ENCODE measurements at places on chromosomes 2 and 18. TPM values are rescaled to one million over a fixed set of nuclear protein-coding genes. Genes with fewer than 3 reads are reported as not detected.

DNA sequence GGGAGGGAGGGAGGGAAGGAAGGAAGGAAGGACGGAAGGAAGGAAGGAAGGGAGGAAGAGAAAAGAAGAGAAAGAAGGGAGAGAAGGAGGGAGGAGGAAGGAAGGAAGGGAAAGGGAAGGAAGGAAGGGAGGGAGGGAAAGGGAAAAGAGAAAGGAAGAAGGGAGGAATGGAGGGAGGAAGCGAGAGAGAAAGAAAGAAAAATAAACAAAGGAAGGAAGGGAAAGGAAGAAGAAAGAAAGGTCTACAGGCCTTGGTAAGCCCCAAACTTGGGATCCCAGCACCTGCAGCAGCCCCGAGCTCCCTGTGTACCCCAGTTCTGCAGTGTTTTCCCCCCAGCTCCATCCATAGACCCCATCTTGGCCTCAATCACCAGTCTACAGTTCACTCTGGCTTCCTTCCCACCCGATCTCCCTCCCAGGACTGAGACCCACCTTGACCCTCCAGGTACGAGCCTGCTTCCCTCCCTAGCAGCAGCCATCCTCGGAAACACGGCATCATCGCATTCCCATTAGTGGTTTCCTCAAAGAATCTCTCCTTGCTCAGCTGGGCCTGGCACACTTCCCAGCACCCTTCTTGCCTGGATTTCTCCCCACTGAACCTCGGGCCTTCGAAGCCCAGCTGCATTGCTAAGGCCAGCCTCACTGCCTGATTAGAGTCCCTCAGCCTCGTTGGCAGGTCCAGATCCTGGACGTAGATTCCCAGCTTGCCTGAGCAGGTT lies 46.1 kb upstream of the SH3BP4 start:
- no peak for DNase-seq

DNA sequence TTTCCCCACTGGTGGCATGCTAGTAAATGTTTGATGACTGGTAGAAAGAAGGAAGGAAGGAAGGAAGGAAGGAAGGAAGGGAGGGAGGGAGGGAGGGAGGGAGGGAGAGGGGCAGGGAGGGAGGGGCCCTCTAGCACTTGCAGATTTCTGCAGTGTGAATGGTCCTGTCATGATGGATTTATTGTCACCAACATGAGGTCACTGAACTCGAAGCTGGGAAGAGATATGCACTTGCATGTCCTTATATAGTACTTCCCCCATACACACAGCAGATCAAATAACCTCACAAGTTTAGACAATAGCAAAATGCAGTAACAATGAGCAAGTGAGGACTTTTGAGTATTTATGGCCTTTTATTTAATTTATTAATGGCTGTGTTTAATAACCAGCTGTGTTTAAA lies 44.5 kb upstream of the CXCR4 start:
- no peak for DNase-seq

- no peak for DNase-seq
Observed at GRCh38 chr2:206797376-206797775, 32.0 kb downstream of the FASTKD2 start.

GRCh38 chr2:68258851-68259250 lies 6.5 kb upstream of the PPP3R1 start:
- no peak for DNase-seq

DNA sequence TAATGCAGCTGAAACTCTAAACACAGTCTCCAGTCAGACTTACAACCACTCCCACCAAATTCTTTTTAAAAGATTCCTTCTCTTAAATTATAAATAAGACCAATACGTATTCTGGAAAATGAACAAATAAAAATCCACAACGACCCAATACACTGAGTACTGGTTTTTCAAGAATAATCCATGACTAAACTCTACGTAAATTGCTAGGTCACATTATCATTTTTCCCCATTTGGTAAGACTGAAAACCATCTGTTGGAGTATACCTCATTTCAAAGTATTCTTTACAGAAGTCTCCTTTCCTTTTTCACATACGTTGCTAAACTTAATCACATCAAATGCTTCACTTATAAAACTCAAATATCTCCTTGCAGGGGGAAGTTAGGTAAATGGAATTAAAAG lies 6.0 kb downstream of the ZNF516 start:
- no peak for DNase-seq

GRCh38 chr2:39852831-39853230 lies 73.8 kb upstream of the THUMPD2 start:
- DNase-seq = no peak

GRCh38 chr2:127479219-127479825 lies 47.0 kb downstream of the IWS1 start:
- DNase-seq = no peak

DNA sequence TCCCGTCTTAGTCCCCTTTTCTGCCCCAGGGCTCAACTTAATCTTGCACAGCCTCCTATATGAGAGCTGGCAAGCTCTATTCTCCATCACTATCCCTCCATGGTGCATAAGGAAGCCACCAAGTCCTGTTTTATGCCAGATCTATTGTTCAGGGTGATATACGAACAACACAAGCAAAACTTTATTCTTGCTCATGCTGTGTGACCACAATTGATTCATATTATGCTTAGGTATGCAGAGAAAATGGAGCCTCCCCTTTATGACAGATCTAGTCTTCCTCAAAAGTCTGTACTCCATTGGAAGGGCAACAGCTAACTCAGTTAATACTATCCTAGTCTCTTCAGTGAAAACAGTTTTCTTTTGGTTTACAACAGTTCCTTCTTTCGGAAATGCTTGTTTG lies 94.0 kb upstream of the STON1 start:
- DNase-seq = no peak

GRCh38 chr2:209495855-209496585 lies 72.2 kb downstream of the MAP2 start:
- DNase-seq = no peak

DNA sequence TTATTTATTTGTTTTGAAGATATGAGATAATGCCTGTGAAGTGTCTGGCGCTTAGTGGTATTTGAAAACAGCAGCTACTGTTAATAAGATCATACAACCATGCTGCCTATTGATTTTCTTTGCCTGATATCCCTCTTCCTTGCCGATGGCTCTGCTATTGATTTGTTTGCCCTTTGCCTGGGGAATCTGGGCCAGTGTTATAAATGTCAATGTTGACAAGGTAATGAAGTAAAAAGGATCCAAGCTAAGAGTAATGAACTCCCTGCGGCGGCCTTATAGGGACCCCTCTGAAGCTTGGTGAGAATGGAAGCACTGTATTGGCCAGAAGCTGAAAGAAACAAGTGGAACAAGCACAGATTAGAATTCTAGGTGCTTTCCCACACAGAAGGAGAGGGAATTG lies 854.6 kb downstream of the CNTNAP5 start:
- DNase-seq = no peak

DNA sequence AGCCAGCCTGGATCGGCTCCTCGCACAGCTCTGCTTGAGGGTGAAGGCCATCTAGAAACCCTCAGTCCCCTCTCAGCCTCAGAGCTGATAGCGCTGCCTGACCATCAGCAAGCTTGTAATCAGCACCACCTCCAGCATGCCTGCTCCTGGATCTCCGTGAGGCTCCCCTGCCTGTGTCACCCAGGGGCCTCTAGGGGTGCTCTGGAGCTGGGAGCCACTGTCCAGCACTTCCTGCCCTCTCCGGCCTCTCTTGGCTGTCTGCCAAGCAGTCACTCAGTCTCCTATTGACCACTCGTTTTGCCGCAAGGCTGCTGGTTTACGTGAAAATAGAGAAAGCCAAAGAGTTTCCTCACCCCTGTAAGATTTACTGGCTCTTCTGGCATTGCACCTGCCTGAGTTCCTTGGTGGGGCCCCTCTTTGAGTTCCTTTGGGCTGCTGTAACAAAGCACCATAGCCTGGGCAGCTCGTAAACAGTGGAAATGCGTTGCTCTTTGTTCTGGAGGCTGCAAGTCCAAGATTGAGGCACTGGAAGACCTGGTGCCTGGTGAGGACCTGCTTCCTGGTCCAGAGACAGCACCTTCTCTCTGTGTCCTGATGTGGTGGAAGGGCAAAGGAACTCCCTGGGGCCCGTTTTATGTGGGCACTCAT lies 17.9 kb downstream of the CAPN10 start:
- peak; percentile 26 for DNase-seq

- no peak for DNase-seq
Observed at GRCh38 chr2:227132986-227133385, 31.0 kb downstream of the COL4A4 start.

GRCh38 chr2:241579281-241579680 lies 20.7 kb downstream of the BOK start:
- no peak for DNase-seq

- DNase-seq = peak; percentile 32
Observed at GRCh38 chr2:17879137-17879912, 858 bp downstream of the KCNS3 start.

DNA sequence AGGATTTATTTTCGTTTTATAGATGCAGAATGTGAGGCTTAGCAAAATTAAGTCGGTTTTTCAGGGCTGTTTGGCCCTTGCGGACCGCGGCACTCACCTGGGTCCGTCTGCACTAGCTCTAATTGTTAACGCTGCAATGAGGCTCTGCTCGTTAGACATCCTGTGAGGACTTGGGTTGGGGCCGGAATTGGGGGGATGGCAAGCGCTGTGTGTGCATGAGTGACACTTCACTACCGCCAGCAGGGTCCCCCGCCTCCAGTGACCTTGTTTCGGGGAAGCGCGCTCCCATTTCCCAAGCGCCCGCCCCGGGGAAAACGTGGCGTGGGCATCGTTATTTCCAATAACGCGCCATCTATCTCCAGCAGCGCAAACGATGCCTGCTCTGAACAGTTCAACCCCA lies 54.2 kb downstream of the KCNG2 start:
- no peak for DNase-seq

DNA sequence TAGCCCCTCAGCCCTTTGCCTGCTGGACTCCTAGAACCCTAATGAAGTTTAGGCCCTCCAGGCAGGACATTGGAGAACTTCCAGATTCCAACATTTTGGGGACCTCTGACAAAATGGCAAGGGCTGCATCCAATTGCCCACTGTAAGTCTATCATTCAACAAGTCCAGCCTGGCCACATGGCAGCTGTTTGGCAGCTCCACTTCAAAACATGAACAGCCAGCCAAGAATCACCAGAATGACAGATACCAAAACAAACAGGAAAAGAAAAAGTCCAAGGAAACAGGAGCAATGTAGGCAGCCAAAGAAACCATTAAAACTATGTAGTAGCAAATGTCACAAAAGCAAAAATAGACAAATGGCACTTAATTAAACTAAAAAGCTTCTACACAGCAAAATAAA lies 25.5 kb downstream of the SLC4A5 start:
- no peak for DNase-seq

GRCh38 chr2:184727813-184728212 lies 129.5 kb downstream of the ZNF804A start:
- no peak for DNase-seq

GRCh38 chr2:197575987-197576386 lies 60.1 kb downstream of the MOB4 start:
- no peak for DNase-seq

DNA sequence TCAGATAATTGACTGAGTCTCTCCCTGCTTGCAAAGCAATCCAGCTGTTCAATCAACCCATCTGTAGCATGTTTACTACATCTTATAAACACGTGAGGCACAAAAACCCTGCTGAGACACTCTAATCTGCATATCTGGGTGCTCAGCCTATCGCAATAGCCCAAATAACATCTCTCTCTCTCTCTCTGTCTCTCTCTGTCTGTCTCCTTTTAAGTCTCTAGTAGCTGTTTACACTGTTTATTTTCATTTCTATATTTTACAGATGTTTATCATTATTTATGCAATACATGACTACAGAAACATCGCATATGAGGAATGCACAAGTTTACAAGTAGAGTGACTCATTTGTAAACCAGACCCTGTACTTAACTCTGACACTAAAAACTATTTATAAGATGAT lies 422.1 kb upstream of the DSEL start:
- no peak for DNase-seq

- DNase-seq = no peak
Observed at GRCh38 chr2:231931481-231931915, 5.3 kb upstream of the NPPC start.

DNA sequence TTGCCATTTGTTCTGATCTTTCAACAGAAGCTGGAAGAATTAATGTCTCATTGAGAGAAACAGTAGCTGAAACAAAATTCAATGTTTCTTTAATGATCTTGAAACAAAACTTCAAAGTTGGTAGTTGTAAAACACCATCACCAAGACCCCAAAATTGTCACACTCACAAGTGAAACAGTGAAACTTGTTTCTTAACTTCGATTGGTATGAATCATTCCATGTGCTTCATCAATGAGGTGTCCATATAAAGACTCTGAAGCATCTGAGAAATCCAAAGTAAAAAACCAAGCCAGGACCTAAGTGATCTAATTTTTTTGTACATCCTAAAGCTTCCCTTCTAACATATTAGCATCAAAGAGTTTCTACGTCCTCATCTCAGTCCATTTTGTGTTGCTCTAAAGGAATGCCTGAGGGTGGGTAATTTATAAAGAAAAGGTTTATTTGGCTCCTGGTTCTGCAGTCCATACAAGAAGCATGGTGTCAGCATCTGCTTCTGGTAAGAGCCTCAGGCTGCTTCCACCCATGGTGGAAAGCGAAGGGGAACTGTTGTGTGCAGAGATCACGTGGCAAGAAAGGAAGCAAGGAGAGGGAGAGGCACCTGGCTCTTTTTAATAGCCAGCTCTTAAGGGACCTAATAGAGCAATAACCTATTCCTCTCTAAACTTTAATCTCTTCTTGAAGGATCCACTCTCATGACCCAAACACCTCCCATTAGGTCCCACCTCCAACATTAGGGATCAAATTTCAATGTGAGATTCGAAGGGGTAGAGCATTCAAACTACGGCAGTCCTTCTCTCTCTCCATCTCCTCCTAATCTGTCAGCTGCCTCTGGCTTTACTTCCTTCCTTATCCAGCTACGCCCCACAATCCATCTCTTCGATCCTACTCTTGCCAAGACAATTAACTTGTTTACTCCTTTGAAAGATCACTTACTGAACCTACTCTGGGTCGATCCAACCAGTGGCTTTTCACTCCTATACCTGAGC lies 20.7 kb upstream of the TLK1 start:
- DNase-seq = no peak

GRCh38 chr2:168757223-168757622 lies 45.2 kb upstream of the NOSTRIN start:
- no peak for DNase-seq

The OSR1 gene
- not detected for total RNA-seq

The FBXO15 gene
- total RNA-seq = 2.1 TPM

The SAG gene
- total RNA-seq = not detected

The ERBB4 gene
- not detected for total RNA-seq

The MPP4 gene
- not detected for total RNA-seq

The SCN1A gene
- not detected for total RNA-seq

The TMEM182 gene
- 3.6 TPM for total RNA-seq

The ST8SIA3 gene
- total RNA-seq = not detected

The TMEM178A gene
- 0.23 TPM for total RNA-seq

The CHCHD5 gene
- 35.2 TPM for total RNA-seq

Measured in activated naive CD8-positive, alpha-beta T cell treated with anti-CD3 and anti-CD28 coated beads, Interleukin-2, amount 10 ng/mL, durations not matched to agents 7 days and 5 days (primary cell).